ENCODE measurements at places on chromosomes 7 and 10.

DNA sequence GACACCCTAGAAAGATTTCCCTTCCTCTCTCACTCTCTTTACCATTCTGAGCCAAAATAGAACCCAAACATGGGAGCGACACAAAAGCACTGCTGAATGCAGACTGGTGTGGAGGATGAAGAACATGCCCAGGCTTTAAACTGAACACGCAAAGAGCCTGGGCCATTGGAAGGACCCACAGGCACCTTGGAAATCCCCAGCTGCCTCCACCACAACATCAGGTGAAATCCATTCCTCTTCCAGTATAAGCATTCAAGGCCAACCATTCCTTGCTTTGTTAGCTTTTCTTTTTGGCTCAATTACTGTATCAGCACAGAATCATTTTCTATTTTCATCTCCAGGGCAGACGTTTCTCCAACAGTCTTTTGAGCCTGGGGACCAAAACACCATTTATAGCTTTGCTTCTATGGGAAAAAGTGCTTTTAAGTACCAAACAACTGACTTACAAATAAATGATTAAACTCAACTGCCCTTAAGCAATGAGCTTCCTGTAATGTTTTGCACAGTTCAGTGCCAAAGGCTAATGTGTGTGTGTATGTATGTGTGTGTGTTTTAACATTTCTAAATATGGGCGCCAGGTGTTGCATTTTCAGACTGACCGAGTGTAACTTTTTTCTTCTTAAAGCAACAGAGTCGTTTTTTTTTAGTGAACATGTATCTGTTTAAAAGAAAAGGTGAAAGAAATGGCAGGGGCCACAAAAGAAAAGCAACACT lies 16.2 kb upstream of the BLNK start:
- no peak for DNase-seq

DNA sequence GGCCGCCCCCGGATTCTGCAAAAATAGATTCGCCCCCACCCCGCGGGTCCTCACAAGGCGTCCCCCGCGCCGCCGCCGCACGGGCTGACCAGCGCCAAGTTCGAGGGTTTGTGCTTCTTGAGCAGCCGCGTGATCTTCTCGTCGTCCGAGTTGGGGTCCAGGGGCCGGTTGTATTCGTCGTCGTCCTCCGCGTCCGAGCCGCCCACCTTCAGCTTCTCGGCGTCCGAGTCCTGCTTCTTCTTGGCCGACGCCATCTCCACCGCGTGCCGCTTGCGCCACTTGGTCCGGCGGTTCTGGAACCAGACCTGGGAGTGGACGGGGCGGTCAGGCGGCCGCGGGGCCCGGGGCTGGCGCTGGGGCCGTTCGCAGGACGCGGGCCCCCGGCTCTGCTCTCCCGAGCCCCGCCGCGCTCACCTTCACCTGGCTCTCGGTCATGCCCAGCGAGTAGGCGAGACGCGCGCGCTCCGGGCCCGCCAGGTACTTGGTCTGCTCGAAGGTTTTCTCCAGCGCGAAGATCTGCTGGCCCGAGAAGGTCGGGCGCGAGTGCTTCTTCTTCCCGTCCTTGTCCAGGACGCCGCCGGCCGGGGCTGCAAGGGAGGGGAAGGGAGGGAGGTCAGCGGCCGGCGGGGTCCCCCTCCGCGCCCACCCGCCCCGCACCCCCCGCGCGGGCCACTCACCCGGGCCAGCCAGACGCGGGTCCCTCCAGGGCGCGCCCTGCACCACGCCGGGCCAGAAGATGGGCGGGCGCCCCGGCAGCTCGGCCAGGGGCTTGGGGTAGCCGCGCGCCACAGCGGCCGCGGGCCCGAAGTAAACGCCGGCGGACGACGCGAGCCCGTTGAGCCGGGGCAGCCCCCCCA lies 853 bp downstream of the NKX6-2 start:
- DNase-seq = no peak

DNA sequence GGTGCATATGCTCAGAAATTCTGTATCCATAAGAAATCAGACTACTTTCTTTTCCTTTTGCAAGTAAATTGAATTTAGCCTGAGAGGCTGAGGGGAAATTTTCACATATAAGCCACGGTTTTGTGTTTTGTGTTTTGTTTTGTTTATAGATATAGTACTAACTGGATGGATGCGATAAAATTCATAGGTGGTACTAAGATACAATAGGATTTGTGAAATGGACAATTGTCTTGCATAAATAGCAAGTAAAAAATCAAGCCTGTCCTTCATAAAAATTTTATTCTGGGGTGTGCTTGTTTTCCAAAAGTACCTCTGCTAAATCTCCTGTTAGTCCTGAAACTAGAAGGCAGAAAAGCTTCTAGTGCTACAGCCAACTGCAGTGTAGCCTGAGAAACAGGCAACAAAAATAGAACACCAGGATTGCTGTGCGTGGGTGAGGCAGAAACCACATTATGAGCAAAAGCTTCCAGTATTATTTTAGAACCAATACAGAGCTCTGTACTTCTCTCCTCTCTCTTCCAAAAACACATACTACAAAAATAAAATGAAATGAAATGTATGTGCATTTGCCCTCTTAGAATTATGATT lies 634 bp upstream of the HDAC9 start:
- DNase-seq = no peak

DNA sequence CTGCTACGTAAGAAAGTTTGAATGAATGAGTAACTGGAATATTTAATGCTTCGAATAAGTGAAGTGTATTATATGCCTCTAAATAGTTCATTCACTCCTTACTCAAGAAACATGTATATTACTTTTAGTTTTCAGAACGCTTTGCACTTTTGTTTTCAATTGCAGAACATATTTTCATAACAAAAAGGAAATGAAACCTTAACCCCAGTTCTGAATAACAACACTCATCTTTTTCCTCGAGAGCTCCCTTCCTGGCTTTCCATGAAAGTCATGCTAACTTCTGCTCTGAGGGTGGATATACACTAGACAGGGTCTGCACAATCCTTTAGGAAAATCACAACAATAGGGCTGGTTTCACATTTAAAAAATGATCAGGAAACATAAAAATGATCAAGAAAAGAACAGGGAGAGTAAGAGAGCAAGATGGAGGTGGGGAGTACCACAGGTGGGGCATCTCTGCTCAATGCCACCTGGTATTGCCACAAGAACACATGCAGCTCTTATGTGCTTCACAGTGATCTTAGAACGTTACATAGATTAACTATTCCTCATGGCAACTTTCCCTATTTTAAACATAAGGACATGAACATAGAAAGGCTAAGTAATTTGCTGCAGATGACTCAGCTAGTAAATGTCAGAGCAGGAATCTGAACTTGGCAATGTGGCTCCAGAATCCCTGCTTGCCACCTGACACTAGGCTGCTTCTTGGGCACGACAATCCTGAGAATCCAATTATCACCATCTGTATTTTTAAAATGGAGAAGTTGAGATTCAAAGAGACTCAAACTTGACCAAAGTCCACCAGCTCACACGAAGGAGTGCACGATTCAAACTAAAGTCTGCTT lies 219.5 kb upstream of the AOAH start:
- DNase-seq = no peak

DNA sequence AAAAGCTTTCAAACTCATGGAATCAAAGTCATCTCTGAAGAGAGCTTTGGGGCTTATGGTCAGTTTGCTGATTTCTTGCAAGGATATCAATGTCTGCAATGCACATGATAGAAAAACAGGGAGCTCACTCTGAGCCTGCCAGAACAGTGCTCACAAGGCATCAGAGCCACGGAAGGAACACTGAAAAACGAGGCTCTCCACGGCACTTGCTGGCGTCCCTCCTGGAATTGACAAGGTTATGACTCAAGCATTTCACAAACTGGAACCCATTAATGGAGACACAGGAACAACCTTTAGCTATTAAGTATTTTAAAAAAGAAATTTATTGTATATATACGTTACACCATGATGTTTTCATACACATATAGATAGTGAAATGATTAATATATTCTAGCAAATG lies 266.3 kb downstream of the KCND2 start:
- no peak for DNase-seq

DNA sequence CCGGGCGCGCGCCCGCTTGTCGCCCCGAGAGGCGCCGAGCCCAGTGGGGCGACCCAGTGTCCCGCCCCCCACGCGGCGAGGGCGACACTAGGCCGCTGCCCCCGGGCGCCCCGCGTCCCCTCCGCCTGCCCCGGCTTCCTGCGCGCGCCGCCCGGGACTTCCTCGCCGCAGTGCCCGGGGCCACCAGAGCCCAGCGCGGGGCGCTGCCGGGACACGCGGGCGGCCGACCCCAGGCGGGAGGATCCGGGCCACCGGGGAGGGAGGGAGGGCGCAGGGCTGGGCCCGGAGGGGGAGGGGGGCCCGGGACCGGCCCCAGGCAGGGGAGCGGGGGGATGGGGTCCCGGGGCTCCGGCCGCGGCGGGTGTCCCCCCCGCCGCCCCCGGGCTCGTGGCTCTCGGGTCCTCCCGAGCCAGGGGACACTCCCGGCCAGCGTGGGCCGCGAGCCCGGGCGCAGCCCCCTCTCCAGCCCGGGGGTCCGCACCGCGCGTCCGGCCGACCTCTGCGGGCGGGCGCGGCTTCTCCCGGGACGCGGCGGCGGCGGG lies 435 bp upstream of the PWWP2B start:
- DNase-seq = peak; percentile 14

GRCh38 chr10:49023071-49023470 lies 83.4 kb upstream of the LRRC18 start:
- DNase-seq = no peak

- no peak for DNase-seq
These were observed 11.8 kb downstream of the CFAP69 start for GRCh38 chr7:90256778-90257177.

Measured in NCI-H1930 (cell line).